Stimulated activated CD8-positive, alpha-beta memory T cell treated with anti-CD3 and anti-CD28 coated beads, Interleukin-7, amount 100 ng/mL, for 4 hours (primary cell): ENCODE measurements at places on chromosomes 1 and 21.

- no peak for DNase-seq
Measured at GRCh38 chr1:238913210-238913609, 473.2 kb upstream of the CHRM3 start.

GRCh38 chr21:34022627-34023335 lies 50.6 kb upstream of the MRPS6 start:
- peak; percentile 39 for DNase-seq

- no peak for DNase-seq
Measured at GRCh38 chr1:18415448-18416027, 65.2 kb upstream of the KLHDC7A start.

GRCh38 chr1:2133039-2133878 lies 61.3 kb downstream of the FAAP20 start:
- DNase-seq: peak; percentile 87

DNA sequence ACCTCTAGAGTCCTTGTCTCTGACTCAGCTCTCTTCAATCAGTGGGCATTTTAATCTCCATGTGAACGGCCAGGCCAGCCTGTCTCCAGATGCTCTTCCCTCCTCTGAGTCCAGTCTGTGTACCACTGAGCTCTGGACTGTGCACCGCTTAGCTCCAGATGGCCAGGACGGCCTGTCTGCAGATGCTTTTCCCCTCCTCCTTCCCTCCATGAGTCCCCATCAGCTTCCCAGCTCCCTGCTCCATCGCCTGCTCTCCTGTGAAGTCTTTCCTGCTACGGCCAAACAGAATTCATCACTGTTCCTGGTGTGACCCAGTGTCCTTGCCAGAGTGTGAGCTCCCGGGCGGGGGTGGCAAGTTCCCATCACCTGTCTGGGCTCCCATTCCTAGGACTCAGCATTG lies 42.0 kb downstream of the STUM start:
- no peak for DNase-seq

DNA sequence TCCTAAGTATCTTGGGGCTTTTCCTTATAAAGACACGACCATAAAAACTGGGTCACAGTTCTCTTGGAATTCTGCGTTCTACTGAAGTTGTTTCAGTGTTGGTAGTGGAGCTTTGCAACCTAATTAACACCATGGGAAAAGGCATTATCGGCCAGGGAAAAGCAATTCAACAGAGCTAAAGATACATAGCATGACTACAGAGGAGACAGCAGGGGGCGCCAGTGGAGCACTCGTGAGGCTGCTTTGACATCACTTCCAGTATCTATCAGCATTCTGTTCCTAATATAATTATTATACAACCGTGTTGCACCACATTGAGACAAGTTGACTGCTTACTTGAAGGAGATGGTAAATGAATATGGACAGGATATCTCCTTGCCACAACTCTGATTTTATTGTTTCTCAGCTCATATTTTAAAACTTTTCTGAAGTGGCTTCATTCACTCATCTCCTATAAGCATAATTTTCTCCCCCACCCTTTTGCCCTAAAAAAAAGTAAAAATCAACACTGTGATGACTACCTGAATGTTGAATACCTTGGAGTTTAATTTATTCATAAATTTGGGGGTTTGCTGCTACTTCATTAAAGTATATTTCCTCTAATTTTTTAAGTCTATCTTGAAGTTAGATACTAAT lies 39.4 kb downstream of the ZP4 start:
- DNase-seq: no peak

GRCh38 chr21:46071082-46071481 lies 26.8 kb upstream of the COL6A2 start:
- DNase-seq: no peak
